Activated B cell treated with CpG ODN at 0.5 μM for 24 hours (primary cell): ENCODE measurements at places on chromosomes 5 and 9. TPM values are rescaled to one million over a fixed set of nuclear protein-coding genes. Genes with fewer than 3 reads are reported as not detected.
A peak's percentile ranks its signal among the peaks of the same experiment; 100 is the strongest.

Gene SLC6A3
- 1.4 and 2.0 TPM in 2 replicates for total RNA-seq

Gene IL17B
- not detected in 2 replicates for total RNA-seq

Gene OR1J2
- not detected in 2 replicates for total RNA-seq

Gene LRRC14B
- not detected in 2 replicates for total RNA-seq

Gene PCDHGA2
- total RNA-seq = 0.09 and 0.15 TPM in 2 replicates

Gene POMT1
- total RNA-seq = 24.9 and 29.8 TPM in 2 replicates

Gene SH3GL2
- not detected in 2 replicates for total RNA-seq

Gene ZFP2
- total RNA-seq = 0.44 and 0.95 TPM in 2 replicates

- DNase-seq = no peak
- H3K4me3 ChIP-seq = no peak overlapping the region
- no peaks in the 10 kb centered on the region for H3K4me1 ChIP-seq
- H3K27me3 ChIP-seq = peaks cover 1% of the 10 kb centered on the region
- H3K27ac ChIP-seq = no peak overlapping the region
- no peaks in the 10 kb centered on the region for H3K36me3 ChIP-seq
These were observed 358.9 kb upstream of the RFX3 start for GRCh38 chr9:3884736-3885135.

DNA sequence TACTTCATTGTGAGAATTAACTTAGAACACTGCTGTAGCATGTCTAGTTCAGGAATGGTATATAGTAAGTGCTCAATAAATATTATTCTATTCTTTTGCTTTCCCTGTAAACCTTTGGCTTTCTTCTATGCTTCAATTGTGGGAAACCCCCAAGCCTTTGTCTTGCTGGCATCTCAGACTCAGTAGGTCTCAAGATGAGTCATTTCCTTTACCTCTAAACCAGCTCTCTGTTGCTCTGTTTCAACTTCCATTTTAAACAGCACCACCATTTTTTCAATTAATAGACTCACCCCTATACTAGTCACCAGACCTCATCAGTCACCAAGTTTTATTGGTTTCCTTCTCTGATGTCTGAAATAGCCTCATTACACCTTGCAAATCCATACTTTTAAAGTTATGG lies 43.5 kb downstream of the DMAC1 start:
- peaks cover 6% of the 10 kb centered on the region for H3K4me1 ChIP-seq
- H3K27me3 ChIP-seq = no peaks in the 10 kb centered on the region
- H3K27ac ChIP-seq = peak overlapping the region; percentile 32
- H3K36me3 ChIP-seq = no peaks in the 10 kb centered on the region
- DNase-seq = no peak

- no peaks in the 10 kb centered on the region for H3K4me1 ChIP-seq
- no peak for DNase-seq
- H3K36me3 ChIP-seq = no peaks in the 10 kb centered on the region
- H3K27ac ChIP-seq = no peak overlapping the region
- no peak overlapping the region for H3K4me3 ChIP-seq
These were observed 228.9 kb upstream of the CDH9 start for GRCh38 chr5:27267209-27267824.

- H3K36me3 ChIP-seq = peaks cover 38% of the 10 kb centered on the region
- peaks cover 14% of the 10 kb centered on the region for H3K4me1 ChIP-seq
- H3K4me3 ChIP-seq = no peak overlapping the region
- no peak overlapping the region for H3K27ac ChIP-seq
- no peak for DNase-seq
These were observed 25.9 kb downstream of the MAPKAP1 start for GRCh38 chr9:125681086-125681622.

- H3K27ac ChIP-seq = peak overlapping the region; percentile 82
- H3K36me3 ChIP-seq = no peaks in the 10 kb centered on the region
- peak overlapping the region; percentile 71 for H3K4me3 ChIP-seq
- no peak for DNase-seq
These were observed 49.2 kb downstream of the TIMD4 start for GRCh38 chr5:156913719-156914370.

DNA sequence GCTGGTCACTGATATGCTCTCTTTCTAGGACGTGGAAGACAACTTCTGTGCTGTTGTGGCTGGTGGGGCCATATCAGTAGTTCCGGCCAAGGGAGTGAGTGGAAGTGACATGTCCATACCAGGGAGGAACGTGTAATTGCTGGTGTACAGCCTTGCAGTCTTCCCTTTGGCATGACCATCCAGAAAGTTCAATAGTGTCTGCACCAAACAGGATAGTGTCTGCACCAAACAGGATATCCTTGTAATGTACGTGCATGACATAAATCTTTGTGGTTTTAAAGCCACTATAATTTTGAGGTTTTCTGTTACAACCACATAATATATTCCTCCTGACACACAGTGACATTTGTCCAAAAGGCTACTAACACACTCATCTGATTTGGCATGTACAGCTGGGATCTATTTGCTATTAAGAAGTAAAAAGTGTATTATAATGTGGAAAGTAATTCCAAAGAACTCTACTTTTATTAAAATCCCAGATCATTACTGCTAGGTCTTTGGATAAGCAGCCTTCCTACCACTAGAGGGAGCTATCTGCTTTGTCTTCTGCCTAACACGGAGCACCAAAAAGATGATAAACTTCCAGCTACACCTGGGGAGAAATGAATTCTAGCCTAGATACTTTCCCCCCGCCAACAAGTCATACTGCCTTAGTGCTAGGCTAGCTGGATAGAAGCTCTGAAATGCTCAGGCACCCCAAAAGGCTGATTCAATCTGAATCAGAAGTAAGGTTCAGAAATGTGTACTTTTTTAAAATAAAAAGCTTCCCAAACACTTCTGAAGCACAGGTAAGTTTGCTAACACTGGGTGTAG lies 52.7 kb downstream of the RNF145 start:
- peaks cover 36% of the 10 kb centered on the region for H3K4me1 ChIP-seq
- H3K4me3 ChIP-seq = peak overlapping the region; percentile 50
- peaks cover 50% of the 10 kb centered on the region for H3K36me3 ChIP-seq
- H3K27ac ChIP-seq = peak overlapping the region; percentile 85
- DNase-seq = no peak
- H3K27me3 ChIP-seq = no peaks in the 10 kb centered on the region

DNA sequence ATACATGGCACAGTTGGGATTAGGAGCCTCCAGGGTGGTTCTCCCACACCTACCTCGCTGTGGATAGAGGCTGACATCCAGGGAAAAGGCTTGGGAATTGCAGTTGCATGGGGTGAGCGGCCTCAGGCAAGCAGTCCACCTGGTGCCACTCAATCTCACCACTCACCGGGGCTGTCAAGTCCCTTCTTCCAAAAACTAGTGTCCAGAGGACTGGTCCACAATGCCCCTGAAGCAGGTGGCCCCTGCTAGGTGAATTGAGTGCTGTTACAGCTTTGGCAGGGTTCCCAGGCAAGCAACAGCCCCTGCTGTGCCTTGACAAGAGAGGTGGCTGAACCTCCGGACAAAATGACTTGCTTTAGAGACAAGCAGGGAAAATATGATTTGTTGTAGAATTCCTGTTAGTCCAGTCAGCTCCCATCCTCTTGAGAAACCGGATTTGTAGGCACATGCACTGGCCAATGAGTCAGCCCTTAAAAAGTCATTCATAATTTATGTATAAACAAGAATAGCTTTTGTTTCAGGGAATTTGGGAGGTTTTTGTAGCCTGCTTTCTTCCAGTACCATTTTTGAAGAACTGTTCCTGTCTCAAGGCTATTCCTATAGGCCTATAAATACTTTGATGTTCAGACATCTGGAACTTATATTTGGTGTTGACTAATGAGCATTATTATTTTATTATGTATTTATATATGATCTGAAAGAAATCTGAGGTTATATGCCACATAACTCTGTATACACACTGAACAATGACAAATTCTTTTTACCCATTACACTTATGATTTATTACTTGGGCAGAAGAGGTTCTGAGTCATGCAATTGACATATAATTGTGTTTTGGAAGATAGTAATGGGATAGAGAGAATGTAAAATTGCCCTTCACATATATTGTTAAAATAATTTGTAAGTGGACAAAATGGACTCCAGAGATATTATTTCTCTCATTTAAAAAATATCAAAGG lies 411.1 kb downstream of the ACTL7B start:
- DNase-seq = no peak
- no peaks in the 10 kb centered on the region for H3K36me3 ChIP-seq
- H3K27ac ChIP-seq = no peak overlapping the region
- H3K27me3 ChIP-seq = no peaks in the 10 kb centered on the region

- no peak for DNase-seq
- H3K27ac ChIP-seq = no peak overlapping the region
- H3K27me3 ChIP-seq = no peaks in the 10 kb centered on the region
- H3K4me3 ChIP-seq = no peak overlapping the region
- no peaks in the 10 kb centered on the region for H3K36me3 ChIP-seq
These were observed 90.6 kb downstream of the RALGPS1 start for GRCh38 chr9:127004946-127005769.

- H3K36me3 ChIP-seq = no peaks in the 10 kb centered on the region
- H3K27ac ChIP-seq = no peak overlapping the region
- DNase-seq = no peak
- H3K4me3 ChIP-seq = no peak overlapping the region
These were observed 91.6 kb downstream of the CARTPT start for GRCh38 chr5:71810471-71811195.

GRCh38 chr9:89592213-89592815 lies 12.5 kb upstream of the GADD45G start:
- H3K4me3 ChIP-seq = no peak overlapping the region
- peaks cover 10% of the 10 kb centered on the region for H3K27me3 ChIP-seq
- H3K36me3 ChIP-seq = no peaks in the 10 kb centered on the region
- H3K4me1 ChIP-seq = no peaks in the 10 kb centered on the region
- H3K27ac ChIP-seq = no peak overlapping the region

DNA sequence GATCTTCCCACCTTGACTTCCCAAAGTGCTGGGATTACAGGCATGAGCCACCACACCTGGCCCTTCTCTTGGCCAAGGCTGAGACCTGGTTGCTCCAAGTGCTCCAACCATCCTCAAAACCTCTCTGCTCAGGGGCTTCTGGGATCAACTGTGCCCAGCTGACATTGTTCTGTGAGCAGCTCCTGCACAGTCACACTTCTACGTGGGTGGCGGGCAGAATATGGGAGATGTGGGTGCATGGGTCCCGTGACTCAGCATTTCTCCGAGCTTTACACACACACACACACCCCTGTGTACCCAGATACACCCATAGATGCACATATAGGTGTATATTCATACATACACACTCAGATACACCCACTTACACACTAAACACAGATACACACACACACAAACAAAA lies 10.5 kb upstream of the MYORG start:
- H3K27me3 ChIP-seq = peaks cover 8% of the 10 kb centered on the region
- H3K4me3 ChIP-seq = no peak overlapping the region
- H3K27ac ChIP-seq = no peak overlapping the region
- no peaks in the 10 kb centered on the region for H3K4me1 ChIP-seq
- H3K36me3 ChIP-seq = no peaks in the 10 kb centered on the region

GRCh38 chr5:83007755-83008154 lies 69.4 kb downstream of the TMEM167A start:
- peaks cover 13% of the 10 kb centered on the region for H3K4me1 ChIP-seq
- H3K27ac ChIP-seq = no peak overlapping the region
- DNase-seq = no peak
- no peaks in the 10 kb centered on the region for H3K36me3 ChIP-seq

GRCh38 chr9:74281674-74282073 lies 215.5 kb upstream of the RORB start:
- no peak overlapping the region for H3K27ac ChIP-seq
- H3K4me3 ChIP-seq = no peak overlapping the region
- H3K36me3 ChIP-seq = no peaks in the 10 kb centered on the region
- peaks cover 2% of the 10 kb centered on the region for H3K4me1 ChIP-seq
- no peaks in the 10 kb centered on the region for H3K27me3 ChIP-seq
- no peak for DNase-seq

GRCh38 chr9:134778156-134778555 lies 102.5 kb upstream of the FCN2 start:
- no peaks in the 10 kb centered on the region for H3K36me3 ChIP-seq
- no peak overlapping the region for H3K4me3 ChIP-seq
- H3K4me1 ChIP-seq = no peaks in the 10 kb centered on the region
- no peak for DNase-seq
- H3K27me3 ChIP-seq = no peaks in the 10 kb centered on the region

DNA sequence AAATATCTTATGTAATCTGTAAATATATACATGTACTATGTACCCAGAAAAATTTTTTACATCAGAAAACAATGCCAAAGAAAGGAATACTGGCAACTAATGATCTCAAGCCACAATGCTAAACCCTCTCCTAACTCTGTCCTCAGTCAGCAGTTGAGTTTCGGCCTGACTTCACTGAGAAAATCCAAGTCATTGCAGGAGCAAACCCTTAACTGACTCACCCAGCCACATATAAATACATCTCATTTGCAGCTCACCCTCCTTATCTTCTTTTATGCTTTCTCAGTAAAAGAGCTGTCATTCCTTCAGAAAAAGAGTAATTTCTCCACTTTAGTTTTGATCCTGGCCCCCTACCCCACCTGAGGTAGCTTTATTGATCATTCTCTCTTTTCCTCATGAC lies 46.1 kb upstream of the TMED7 start:
- H3K4me3 ChIP-seq = no peak overlapping the region
- no peak overlapping the region for H3K27ac ChIP-seq
- DNase-seq = no peak
- H3K27me3 ChIP-seq = peaks cover 27% of the 10 kb centered on the region
- H3K36me3 ChIP-seq = no peaks in the 10 kb centered on the region

- no peak overlapping the region for H3K4me3 ChIP-seq
- H3K27ac ChIP-seq = no peak overlapping the region
- no peak for DNase-seq
- peaks cover 11% of the 10 kb centered on the region for H3K27me3 ChIP-seq
- H3K4me1 ChIP-seq = no peaks in the 10 kb centered on the region
These were observed 90.3 kb upstream of the CER1 start for GRCh38 chr9:14812806-14813205.

DNA sequence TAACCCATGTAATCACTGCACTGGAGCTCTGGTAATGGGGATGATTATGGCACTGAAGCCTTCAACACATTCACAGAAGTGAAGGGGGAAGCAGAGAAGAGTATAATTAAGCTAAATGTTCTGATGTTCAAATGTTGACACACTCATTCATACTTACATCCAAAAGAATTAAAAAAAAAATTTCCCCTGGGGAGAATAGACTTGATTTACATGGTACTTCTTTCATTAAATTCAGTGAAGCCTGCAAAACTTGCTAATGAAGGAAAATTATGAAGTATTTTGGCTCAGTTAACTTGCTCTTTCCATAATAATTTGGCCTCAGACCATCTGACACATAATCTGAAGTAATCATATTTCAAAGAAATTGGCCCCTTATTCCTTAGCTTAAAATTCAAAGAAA lies 428.8 kb downstream of the SH3GL2 start:
- no peak overlapping the region for H3K4me3 ChIP-seq
- H3K27ac ChIP-seq = no peak overlapping the region
- H3K4me1 ChIP-seq = no peaks in the 10 kb centered on the region
- DNase-seq = no peak
